ENCODE measurements at places on chromosomes 7 and 10. TPM values are rescaled to one million over a fixed set of nuclear protein-coding genes. Genes with fewer than 3 reads are reported as not detected.

DNA sequence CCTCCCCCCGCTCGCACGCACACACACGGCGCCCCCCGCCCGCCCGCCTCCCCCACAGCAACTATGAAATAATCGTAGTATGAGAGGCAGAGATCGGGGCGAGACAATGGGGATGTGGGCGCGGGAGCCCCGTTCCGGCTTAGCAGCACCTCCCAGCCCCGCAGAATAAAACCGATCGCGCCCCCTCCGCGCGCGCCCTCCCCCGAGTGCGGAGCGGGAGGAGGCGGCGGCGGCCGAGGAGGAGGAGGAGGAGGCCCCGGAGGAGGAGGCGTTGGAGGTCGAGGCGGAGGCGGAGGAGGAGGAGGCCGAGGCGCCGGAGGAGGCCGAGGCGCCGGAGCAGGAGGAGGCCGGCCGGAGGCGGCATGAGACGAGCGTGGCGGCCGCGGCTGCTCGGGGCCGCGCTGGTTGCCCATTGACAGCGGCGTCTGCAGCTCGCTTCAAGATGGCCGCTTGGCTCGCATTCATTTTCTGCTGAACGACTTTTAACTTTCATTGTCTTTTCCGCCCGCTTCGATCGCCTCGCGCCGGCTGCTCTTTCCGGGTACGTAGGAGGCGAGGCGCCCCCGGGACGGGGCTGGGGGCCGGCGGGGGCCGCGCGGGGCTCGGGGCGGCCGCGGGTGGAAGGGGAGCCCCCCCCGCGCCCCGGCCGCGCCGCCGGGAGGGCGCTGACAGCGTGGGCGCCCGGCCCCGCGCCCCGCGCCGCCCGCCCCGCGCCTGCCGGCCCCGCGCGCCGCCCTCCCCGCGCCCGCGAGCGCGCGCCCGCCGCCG is 441 bp downstream of the BMI1 start:
- peaks cover 20% of the 10 kb centered on the region for H3K27me3 ChIP-seq
- H3K4me3 ChIP-seq, result peak overlapping the region; percentile 53
- DNase-seq, result peak; percentile 75
- peak overlapping the region; percentile 59 for H3K27ac ChIP-seq

DNA sequence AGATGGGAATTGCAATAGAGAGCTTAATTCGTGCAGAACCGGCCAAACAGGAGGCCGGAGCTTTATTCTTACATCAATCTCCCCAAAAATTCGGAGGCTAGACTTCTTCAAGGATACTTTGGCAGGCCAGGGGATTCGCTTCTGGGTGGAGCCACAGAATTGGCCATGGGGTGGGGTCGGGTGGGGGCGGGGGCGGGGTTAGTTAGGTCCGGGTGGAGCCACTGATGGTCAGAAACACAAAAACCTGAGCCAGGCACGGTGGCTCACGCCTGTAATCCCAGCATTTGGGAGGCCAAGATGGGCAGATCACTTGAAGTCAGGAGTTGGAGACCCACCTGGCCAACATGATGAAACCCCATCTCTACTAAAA is 87.5 kb downstream of the SEPTIN14 start:
- H3K4me1 ChIP-seq, result no peaks in the 10 kb centered on the region
- no peaks in the 10 kb centered on the region for H3K27me3 ChIP-seq
- no peak overlapping the region for H3K4me3 ChIP-seq
- H3K36me3 ChIP-seq, result no peaks in the 10 kb centered on the region

DNA sequence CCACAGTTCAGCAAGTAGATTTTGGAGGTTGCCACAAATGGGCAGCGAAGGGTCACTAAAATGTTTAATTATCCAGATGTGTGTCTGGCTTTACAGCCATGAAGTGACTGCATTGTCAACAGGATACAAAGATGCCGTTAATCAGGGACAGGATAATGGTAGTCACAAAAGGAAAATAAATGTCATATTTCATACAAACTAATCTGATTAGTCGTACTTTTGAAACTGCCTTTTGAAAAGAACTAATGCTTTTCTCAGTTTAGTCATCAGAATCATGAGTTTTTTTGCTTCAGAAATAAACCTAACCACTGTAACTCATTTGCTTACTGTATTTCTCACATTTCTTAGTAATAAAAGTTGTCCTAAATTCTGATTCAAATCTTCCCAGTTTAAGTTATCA is 22.2 kb upstream of the WNT16 start:
- no peak overlapping the region for H3K27ac ChIP-seq
- no peak overlapping the region for H3K4me3 ChIP-seq
- no peaks in the 10 kb centered on the region for H3K27me3 ChIP-seq

GBX1 gene
- total RNA-seq, result not detected
